ENCODE measurements at places on chromosomes 13 and 19.

DNA sequence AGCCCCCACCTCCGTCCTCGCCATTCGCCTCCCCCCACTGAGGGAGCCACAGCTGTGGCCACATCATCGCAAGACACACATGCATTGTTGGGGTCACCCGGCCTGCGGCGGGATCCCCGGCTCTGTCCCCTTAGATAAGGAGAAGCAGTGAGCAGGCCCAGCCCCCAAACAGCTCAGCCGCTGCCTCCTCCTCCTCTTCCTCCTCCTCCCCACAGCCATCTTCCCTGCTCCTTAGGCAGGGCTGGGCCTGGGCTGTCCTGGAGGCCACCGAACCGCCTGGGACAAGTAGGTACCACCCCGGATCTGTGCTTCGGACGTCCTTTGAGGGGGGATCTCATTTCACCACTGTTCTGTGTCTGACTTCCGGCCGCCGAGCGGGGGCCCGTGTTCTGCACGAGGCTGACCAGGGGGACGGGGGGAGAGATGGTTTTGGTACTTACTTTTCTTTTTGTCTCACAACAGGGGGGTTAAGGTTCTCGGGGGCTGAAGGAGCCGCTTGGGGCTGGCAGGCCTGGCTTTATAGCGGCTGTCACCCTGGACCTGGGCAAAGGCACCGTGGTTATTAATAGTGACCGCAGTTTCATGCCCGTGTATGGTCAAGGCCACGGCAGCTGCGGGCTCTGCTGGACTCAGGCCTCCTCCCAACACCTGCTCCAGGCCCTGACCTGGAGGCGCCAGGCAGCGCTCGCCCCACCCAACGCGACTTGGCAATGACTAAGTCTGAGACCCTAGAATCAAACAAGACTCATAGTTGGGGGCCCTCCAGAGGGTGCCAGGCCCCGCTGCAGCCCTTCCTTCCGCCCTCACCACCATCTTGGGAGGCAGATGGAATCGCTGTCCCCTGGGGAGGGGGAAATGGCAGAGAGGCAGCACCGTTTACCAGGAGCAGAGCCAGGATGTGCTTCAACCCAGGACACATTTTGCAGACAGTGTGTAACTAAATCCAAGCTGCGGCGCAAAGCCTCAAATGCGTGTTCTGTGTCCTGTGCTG is 18.3 kb downstream of the NMRK2 start:
- no peak for DNase-seq

GRCh38 chr19:15926484-15926883 is 7.8 kb downstream of the CYP4F11 start:
- no peak for DNase-seq

GRCh38 chr13:61136093-61136492 is 279.6 kb downstream of the PCDH20 start:
- DNase-seq: no peak

- DNase-seq: no peak
These were observed 24.3 kb downstream of the KCTD12 start for GRCh38 chr13:76861859-76862258.

GRCh38 chr19:6233827-6234511 is 45.8 kb downstream of the MLLT1 start:
- DNase-seq: no peak

- peak; percentile 81 for DNase-seq
These were observed 1.0 kb downstream of the GPR108 start for GRCh38 chr19:6736169-6736916.

- peak; percentile 31 for DNase-seq
These were observed 35.2 kb upstream of the WDFY2 start for GRCh38 chr13:51549050-51549449.

DNA sequence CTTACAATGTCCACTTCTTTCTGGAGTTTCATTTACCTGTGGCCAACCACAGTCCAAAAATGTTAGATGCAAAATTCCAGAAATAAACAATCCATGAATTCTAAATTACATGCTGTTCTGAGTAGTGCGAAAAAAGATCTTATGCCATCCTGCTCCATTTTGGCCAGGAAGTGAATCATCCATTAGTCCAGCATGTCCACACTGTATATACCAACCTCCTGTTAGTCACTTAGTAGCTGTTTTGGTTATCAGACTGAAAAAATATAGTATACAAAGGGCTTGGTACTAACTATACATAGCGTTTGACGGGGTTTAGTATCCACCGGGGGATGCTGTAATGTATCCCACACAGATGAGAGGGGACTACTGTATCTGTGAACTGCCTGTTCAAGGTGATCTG is 618.0 kb upstream of the ARGLU1 start:
- DNase-seq: no peak

DNA sequence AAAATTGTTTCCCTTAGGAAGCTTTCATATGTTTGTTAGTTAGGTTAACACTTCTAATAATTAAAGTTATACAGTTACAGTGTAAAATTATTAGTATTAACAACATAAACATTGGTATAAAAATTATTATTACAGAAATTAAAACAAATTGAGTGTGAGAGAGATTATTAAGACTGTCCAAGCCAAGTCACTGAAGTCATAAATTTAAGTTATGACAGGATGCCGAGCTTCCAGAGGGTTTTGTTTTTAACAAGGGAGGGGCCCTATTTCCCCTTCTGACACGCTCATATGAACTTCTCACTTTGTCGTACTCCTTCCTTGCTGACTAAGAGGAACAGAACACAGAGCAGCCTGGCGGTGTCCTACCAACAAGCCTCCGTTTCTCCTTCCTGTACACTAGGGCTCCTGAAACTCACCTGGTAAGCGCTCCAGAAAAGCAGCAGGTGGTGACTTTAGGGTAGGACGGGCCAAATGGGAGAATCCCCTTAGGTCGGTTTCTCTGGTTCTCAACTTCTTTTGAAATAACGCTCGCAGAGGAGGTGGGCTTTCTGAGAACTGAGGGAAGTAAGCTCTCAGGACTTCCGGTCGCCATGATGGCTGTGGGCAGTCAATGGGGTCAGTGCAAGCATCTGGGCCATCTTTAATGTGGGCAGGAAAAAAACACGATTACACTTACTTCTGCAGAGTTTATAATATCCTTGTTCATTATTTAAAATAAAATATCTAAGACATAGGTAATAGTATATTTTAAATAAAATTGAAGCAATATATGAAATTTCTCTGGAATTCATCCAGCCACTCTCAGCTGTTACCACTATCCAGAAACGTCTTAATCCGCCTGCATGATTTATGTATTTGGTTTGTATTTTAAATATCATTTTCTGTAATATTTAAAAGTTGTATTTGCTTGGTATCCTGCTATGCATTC is at the start of gene CARD8:
CARD8 (minus strand) TSS at position 537 of the 928 bp plus-strand sequence. CDS start 14,892 bp downstream, outside the sequence.
- DNase-seq: peak; percentile 72

- no peak for DNase-seq
These were observed 3.5 kb upstream of the CD320 start for GRCh38 chr19:8311461-8312260.

DNA sequence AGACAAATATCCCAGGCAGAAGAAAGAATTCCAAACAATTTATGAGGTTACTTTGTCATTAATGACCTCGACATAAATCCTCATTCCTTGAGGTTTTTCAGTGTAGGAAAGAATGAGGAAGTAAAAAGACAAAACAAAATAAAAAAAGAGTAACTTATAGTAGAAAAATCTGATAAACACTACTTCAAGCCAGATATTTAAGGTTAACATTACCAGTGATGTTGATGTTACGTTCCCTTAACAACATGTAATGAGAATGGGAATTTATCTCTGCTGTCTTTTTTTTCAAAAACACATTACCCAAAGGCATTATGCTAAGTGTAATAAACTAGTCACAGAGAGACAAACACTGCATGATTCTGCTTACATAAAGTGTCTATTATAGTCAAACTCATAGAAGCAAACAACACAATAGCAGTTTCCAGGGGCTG is 935.1 kb downstream of the SLITRK1 start:
- DNase-seq: no peak

DNA sequence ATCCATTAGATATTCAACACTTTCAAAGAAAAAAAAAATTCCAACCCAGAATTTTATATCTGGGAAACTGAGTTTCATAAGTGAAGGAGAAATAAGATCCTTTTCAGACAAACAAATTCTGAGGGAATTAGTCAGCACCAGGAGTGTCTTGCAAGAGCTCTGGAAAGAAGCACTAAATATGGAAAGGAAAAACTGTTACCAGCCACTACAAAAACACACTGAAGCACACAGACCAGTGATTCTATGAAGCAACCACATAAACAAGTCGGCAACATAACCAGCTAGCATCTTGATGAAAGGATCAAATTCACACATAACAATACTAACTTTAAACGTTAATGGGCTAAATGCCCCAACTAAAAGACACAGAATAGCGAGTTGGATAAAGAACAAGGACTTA is 368.4 kb upstream of the MIR17HG start:
- no peak for DNase-seq

DNA sequence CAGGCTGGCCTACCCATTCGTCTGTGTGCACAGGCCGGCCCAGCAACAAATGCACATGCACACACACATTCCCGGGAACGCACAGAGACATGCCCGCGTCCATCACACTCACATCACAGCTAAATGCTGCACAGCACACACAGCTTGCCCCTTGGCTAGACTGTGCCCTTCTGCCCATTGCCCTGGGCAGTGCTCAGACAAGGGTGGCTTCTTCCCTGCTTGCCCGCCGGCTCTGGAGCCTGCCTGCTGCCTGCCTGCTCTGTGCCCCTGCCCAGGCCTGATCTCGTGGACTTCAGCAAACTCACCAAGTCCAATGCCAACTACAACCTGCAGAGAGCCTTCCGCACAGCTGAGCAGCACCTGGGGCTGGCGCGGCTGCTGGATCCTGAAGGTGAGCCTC is 30.4 kb downstream of the SPTBN4 start:
- DNase-seq: no peak

- no peak for DNase-seq
These were observed 67.6 kb downstream of the PIBF1 start for GRCh38 chr13:72849571-72849970.

DNA sequence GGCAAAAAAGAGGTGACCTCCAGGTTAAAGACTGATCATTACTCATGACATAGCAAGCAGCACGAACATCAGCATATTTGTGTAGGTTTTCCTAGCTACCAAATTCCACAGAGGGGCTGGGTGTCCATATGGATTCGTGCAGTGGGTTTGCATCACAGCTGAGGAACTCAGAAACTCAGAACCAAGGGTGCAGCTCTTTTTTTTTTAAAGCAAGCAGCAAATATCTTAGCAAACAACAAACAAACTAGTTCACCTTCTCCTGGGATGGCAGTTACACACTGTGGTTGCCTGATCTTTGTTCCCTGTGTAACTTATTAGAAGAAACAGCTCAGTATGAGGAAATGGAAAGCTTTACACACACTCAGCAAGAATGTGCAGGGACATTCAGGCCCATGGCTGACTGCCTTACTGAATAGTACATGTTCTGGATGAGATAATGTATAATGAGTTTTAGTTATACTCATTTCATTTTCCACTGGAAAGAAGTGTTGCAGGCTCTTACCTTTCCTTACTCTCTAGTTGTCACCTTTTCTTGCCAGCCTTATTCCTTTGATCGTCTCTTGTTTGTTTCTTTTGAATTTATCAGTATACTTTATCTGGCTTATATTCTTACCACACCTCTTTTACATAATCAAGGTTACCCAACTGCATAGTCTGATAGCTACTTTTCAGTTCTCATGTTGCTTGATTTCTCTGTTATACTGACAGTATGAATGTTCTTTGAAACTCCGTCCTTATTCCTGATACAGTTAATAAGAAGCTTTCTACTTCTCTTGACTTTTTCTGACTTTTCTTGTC is 4.3 kb downstream of the NDFIP2 start:
- no peak for DNase-seq

DNA sequence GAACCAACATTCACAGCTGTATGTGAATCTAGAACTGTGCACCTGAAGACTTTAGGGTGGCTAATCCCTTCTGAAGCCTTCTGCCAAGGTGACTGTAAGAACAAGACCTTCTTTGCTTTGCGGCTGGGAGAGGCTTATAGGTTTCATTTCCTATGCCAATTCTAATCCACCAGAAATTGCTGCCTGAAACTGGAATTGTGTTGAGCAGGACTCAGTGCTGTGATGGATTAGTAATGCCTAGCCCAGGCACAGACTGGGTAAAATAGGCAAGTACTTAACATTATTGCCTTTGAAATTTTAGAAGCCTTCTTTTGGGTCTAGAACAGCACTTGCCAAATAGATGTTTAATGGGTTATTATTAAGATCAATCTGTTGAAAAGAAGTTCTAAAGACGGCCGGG is 11.5 kb downstream of the SLC25A23 start:
- no peak for DNase-seq

DNA sequence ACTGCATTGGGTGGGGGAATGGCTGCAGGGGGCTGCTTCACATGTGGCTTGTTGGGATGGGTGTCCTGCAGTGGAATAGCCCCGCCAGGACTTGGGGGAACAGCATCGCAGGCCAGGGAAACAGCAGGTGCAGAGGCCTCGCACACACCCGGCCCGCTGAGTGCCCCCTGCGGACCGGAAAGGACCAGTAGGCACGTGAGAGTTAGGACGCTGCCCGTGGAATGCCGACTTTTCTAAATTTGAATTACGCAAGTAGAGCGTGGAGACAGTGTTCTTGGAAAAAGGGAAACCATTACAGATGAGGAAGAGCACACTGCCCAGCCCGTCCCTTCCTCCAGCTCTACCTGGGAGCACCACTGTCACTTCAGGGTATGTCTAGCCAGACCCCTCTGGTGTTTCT is 11.5 kb downstream of the DNM2 start:
- DNase-seq: no peak

DNA sequence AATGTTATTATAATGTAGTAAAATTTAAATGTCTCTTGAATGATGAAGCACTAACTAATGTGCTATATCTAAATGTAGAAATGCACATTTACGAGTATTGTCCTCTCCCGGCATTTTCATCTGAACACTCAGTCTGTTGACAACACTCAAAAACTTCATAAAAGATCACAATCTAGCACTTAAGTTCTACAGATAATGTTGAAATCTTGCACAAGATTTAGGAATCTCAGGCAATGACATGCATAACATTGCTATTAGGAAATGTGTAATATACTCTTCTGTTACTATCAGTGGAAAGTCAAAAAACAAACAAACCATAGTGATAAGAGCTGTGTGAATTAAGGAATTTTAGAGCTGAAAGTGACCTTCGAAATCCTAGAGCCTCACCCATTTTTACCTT is 37.5 kb upstream of the XPO4 start:
- no peak for DNase-seq

GRCh38 chr19:34468409-34468808 is 13.1 kb upstream of the WTIP start:
- DNase-seq: no peak

DNA sequence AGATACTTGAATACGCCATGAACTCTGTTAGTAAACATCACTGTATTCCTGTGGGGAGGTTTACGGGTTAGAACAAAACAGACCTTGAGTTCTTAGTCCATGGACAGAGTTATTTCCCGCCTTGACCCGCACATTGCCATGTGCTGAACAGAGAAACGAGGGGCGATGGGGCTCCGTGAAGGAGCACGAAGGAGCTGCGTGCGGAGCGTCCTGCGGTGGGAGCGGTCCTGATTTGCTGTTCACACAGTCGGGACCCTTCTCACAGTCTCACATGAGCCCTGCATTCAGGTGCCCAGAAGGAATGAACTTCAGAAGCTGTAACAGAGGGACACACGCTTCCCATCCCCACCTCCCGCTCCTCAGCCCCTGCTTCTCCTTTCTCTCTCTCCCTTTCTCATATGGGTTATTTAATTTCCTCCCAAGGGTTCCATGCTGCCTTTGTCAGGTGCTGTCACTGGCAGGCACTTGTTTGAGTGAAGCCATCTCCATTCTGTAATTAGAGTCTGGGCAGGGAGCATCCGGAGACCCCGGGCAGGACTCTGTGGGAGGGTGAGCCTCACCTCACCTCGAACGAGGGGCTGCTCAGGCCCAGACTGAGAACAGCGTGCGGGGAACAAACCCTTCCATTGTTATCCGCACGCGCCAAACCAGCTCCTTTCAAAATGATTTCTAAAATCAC is 76.9 kb downstream of the TEX29 start:
- DNase-seq: no peak

All from GM10248 (cell line).